SK-N-SH (cell line): ENCODE measurements at places on chromosomes 4 and X.
A peak's percentile ranks its signal among the peaks of the same experiment; 100 is the strongest.

- no peak overlapping the region for H3K4me3 ChIP-seq
- no peaks in the 10 kb centered on the region for H3K4me1 ChIP-seq
- H3K36me3 ChIP-seq: no peaks in the 10 kb centered on the region
- no peak for DNase-seq
Measured at GRCh38 chr4:151093203-151093602, 6.2 kb upstream of the RPS3A start.

GRCh38 chrX:102714994-102715393, 2.7 kb downstream of the GPRASP2 start:
- H3K27me3 ChIP-seq: peaks cover 9% of the 10 kb centered on the region; the same call in 1 of the 2 replicates
- H3K27ac ChIP-seq: no peak overlapping the region
- H3K4me1 ChIP-seq: no peaks in the 10 kb centered on the region
- no peak overlapping the region for H3K4me3 ChIP-seq
- peak; percentile 9 for DNase-seq
- no peaks in the 10 kb centered on the region for H3K36me3 ChIP-seq

DNA sequence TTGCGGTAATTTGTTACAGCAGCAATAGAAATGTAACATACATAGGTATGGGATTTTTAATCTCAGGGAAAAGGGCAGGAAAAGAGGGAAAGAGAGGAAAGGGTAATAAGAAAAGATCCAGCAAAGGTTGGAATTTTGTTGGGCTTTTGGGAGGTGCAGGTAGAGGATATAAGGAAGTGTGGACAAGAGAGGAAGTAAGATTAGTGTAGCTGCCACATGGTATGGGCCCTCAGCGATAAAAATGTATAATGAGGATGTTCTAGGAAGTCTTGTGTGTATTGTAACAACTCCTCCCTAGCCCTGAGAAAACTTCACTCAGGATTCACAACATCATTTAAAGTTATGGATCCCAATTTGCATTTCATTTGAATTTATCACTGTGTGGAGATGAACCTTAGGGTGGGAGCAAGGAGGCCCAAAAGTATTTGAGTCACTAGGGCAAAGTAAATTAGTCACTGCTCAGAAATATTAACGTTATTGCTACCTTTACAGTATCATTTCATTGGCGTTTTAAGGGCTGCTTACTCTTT, 2.8 kb upstream of the IL21 start:
- DNase-seq: no peak
- H3K4me3 ChIP-seq: no peak overlapping the region
- H3K27me3 ChIP-seq: no peaks in the 10 kb centered on the region
- H3K36me3 ChIP-seq: no peaks in the 10 kb centered on the region
- no peak overlapping the region for H3K27ac ChIP-seq

DNA sequence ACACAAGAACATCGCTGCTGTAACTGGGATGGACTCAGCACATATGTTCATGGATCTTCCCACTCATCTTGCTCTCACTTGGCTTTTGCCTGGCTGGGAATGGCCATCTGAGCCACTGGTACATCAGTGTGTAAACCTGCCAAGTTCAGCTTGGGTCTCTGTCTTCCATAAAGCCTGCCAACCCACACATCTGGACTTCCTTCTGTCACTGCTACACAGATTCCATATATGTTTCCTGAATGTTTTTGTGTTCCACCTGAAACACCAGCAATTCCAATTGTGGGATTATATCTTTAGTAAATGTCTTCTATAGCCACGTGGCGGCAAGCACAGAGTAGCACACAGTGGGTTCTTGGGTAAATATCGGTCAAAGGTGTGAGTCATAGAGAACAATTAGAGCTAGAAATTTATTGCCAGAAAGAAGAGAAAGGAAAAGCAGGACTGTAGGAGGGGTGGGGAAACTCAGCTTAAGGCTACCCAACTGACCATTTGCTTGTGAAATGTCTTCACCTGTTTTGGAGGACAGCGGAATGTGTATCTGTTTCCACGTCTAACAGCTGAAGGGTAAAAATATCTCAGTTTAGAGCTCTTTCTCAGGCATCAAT, 125.9 kb downstream of the MFAP3L start:
- no peaks in the 10 kb centered on the region for H3K27me3 ChIP-seq
- no peak overlapping the region for H3K27ac ChIP-seq
- no peak overlapping the region for H3K4me3 ChIP-seq

DNA sequence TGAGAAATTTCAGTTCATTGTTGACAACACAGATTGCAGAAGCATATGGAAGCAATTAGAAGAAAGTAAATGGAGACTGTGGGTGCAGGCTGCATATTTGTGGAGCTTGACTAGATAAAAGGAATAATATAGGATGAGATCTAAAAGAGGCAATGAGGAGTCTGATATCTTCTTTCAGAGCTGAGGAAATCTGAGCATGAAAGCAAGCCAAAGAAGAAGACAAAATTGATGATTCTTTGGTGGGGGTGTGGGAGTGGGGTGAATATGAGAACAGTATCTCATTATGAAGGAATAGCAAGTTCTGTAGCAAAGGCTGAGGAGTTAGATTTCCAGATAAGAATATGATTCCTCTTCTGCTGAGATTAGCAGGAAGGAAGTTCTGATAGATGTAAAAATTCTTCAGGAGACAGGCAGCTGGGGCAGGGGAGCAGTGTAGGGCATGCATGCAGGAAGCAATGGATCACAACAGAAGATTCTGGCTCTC, 6.1 kb upstream of the PDHA2 start:
- H3K36me3 ChIP-seq: no peaks in the 10 kb centered on the region
- H3K4me1 ChIP-seq: peaks cover 16% of the 10 kb centered on the region
- no peaks in the 10 kb centered on the region for H3K27me3 ChIP-seq
- peak; percentile 25 for DNase-seq
- no peak overlapping the region for H3K27ac ChIP-seq

DNA sequence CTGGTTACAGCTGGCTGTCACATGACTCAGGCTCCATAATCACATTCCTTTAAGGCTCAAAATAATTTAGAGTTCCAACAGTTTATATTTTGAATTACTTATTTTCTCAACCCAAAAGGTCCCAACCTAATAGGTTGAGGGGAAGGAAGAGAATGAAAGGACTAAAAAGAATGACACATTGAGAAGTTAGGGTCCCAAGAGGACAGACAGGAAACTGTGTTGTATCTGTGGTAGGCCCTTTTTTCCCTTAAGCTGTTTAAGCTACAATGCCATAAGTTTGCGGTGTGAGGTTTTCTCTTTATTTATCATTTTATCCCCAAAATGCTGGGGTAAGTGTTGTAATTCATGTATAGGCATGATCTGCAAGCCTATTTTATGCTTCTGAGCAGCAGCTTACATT, 290.2 kb downstream of the ZNF674 start:
- H3K27me3 ChIP-seq: no peaks in the 10 kb centered on the region
- peak overlapping the region; percentile 76 for H3K27ac ChIP-seq
- H3K4me3 ChIP-seq: no peak overlapping the region; the same call in 1 of the 2 replicates
- H3K36me3 ChIP-seq: no peaks in the 10 kb centered on the region
- H3K4me1 ChIP-seq: peaks cover 5% of the 10 kb centered on the region; the same call in 1 of the 2 replicates

DNA sequence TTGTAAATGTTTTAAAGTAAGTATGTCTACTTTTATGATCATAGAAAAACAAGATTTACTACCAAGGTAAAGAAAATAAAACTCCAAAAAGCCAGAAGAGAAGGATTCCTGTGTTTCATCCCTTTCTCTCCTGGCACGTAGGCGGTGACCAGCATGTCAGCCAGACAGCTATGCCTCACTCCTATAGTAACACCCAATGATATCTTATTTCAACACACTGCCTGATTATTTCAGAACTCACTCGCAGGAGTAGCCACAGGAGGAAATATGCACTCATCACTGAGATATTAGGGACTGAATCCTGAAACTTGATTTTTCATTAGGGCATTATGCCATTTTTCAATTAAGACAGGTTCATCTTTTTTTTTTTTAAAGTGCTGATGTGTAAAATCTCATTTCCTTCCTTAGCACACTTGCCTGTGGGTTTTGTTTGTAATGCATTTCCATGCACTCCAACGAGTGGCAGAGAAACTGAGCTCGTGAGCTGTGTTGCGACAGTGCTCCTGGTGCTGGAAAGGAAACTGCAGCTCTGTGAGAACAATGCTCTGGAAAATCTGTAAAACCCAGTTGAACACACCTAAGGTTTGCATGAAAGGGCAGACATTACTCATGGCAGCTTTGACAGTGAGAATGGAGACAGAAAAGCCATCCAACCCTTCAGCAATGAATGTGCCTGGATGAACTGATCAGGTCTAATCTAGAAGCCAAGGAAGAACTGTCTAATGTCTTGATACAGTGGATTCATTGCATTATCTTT, 18.2 kb downstream of the RAI2 start:
- no peaks in the 10 kb centered on the region for H3K4me1 ChIP-seq
- H3K36me3 ChIP-seq: no peaks in the 10 kb centered on the region
- H3K27me3 ChIP-seq: peaks cover 6% of the 10 kb centered on the region; the same call in 1 of the 2 replicates
- no peak overlapping the region for H3K27ac ChIP-seq
- no peak for DNase-seq
